ENCODE measurements at places on chromosomes 12 and 14.

DNA sequence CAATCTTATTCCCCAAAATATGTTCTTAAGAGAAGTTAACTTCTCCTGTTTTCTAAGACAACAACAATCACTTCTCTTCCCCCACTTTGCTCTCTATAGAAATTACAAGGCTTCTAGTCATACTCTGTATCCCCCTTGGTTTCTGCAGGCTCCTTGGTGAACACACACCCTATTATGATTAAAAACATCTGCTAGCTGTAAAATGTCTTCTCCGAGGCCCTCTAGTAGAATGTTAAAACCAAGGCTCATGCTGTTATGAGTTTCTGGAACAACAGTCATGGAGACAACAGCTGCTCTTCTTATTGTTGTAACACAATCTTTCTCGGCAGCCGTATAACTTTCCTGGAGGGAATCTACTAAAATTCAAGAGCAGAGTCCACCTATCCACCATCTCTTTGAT lies 397.5 kb upstream of the CCDC196 start:
- DNase-seq = no peak

- no peak for DNase-seq
Observed at GRCh38 chr12:94498073-94498472, 38.4 kb upstream of the CEP83 start.

DNA sequence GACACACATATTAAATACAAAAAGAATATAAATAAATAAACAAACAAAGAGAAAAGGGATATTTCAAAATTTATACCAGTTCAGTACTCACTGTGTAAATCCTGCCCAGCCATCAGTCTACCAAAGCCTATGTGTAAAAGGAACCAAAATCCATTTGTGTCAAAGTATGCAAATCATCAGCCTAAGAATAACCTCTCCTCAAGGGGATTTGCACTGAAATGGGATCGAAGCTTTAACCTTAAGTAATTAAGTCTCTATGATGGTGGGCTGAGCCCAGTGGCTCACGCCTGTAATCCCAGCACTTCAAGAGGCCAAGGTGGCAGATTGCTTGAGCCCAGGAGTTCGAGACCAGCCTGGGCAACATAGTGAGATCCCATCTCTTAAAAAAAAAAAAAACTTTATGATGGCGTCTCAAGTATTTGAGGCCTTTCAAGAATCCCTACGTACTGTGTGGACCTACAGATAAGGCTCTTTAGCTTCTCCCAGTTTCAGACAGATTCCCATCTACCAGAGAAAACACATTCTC lies 57.8 kb upstream of the METAP2 start:
- no peak for DNase-seq

- no peak for DNase-seq
Observed at GRCh38 chr12:85979641-85980040, 105.5 kb downstream of the NTS start.

DNA sequence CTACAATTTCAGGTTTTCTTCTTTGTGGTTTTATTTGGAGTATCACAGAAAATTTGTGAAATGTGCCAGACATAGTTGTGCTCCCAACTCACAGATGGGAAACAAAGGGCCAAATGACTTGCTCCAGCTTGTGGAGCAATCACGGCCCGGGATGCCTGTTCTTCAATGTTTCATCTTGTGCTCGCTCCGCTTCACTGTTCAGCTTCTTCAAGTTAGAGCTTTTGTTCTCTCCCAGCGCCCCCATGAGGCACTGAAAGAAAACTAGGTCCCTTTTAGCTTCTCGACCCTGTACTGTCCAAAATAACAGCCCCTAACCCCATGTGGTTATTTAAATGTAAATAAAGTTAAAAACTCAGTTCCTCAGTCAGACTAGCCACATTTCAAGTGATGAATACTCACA lies 187.9 kb upstream of the STXBP6 start:
- DNase-seq = no peak

- DNase-seq = no peak
Observed at GRCh38 chr12:22048351-22049041, 2.5 kb downstream of the CMAS start.

DNA sequence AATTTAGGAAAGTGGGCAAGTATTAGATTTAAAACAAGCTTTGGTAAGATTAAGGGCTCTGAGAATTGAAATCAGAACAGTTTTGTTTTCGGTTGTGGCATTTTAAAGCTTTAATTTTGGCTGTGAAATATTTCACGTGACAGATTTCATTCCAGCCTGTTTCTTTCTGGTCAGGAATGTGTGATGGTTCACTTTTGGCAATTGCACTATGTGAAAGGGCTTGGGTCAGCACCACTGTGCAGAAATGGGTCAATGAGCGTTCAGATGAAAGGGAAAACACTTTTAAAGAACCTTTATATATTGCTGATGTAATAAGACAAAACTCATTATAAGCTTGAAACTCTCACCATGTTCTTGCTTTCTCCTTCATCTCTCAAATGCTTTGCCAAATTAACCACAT lies 17.1 kb downstream of the NUBPL start:
- no peak for DNase-seq

DNA sequence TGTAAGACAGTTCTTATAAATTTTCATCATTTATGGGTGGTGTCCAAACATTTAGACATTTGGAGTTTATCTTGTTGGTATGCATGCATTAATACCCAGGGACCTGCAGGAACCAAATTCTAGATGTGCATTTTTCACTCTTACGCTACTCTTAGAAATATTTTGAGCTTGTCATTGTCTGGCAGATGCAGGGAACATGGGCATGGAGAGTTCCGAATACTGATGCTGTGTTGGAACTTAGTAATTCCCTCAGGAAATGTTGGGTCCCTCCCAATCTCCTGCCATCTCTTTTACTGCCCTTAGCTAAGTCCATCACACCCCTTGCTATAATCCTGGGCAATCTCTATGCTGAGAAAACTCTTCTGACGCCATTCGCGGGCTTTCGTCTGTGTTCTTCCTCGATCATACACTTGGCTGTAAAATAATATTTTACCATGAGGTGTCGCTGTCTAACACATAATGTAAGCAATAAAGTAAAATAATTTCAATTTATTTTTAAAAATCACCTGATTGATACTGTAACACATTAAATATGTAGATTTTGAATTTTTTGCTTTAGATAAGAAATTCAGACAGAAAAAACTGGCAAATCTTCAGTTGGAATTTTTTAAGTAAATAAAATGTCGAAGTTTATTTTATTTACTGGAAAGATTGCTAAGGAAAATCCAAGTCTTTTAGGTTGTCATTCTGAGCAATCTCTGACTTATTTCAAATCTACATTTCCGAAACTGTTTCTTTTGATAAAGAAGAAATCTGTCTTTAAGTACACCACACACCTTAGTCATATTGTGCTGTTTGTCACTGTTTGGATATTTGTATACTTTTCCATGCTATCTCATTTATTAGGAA lies 304.1 kb upstream of the SSTR1 start:
- DNase-seq = peak; percentile 10

DNA sequence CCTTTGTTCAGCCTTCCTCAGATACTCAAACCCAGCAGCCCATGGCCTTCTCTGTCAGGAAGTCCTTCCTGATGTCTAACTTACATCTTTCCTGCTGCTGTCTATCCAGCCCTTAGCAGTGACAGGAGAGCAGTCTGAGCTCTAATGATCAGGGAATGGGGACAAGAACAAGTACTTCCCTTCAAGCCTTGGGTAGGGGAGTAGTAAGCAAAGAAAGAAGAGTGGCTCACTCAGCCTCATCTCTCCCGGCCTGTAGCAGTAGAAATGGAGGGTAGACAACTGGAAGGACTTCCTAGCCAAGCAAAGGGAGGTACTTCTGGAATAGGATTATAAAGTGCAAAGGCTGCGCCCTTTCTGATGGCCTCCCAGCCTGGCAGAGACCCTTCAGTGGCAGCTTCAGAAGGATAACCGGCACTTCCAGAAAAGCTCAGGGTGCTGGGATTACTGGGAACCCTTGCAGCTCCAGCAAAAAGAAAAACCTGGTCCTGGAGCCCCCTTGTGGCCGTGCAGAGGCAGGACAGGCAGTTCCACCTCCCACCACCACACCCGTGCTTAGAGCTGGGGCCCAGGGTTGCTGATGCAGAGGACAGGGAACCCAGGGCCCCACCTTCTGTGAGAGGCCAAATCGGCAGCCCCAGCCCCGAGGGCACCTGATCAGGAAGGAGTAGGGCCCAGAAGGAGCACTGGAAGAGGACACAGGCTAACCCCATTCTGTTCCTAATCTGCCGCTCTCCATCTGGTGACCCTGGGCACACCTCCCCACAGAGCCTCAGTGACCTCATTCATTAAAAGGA lies 12.4 kb upstream of the SMUG1 start:
- peak; percentile 48 for DNase-seq

DNA sequence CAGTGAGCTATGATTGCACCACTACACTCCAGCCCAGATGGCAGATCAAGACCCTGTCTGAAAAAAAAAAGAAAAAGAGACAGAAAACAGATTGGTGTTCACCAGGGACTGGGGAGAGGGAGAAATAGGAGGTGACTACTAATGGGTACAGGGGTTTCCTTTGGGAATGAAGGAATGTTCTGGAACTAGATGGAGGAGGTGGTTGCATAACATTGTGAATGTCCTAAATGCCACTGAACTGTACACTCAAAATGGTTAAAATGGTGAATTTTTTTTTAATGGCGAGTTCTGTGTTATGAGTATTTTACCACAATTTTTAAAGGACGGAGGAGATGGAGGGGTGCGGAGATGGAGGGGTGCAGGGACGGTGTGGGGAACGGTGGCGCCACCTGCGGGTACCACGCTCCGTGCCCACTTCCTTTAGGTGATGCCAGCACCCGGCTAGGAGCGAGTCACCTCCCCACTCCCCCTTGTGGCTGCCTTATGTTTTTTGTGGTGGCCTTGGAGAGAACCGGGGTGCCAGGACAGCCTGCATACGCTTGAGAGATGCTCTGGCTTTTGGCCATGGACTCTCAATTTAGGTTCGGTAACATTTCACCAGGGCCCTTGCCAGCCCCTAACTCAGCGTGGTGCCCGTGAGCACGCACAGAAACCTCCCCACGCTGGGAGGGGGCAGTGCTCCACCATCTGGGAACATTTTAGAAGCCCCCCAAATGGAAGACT lies 16.1 kb downstream of the UBC start:
- no peak for DNase-seq

GRCh38 chr12:92213166-92213565 lies 67.5 kb upstream of the BTG1 start:
- DNase-seq = no peak

DNA sequence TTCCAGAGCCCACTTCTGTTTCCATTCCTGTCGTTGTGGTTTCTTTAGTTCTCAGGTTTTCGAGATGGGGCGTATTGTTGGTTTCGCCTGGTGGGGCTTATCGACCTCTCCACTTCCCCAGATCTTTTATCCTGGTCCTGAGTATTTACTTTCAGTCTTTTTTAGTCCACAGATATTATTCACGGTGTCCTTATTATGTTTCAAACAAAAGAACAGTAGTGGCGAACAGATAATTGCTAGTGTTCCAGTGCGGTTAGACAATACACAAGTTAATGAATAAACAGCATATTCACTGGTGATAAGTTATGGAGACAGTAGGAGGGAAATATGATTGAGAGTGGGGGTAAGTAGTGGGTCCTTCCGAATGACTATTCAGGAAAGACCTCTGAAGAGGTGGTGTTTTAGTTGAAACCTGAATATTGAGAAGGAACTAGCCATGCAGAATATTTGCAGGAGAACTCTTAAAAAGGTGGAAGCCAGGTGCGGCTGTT lies 668 bp downstream of the TMEM260 start:
- no peak for DNase-seq

GRCh38 chr14:54329082-54329695 lies 67.6 kb upstream of the CDKN3 start:
- no peak for DNase-seq

DNA sequence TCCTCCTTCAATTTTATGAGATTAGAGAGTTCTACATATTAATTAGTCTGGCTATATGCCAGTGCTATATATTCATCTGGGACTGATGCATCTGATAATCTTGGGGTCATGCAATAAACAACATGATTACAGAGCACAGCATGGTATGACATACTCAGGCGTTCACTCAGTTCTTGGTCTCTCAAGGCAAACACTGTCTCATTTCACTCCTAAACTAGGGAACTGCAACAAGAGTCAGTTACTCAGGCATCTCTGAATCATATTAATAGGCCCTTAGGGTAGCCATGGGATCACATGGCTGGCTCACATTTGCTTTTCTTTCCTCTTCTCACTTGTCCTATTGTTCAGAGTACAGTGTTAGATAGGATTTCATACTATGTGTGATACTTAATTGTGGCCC lies 91.8 kb upstream of the TMEM260 start:
- DNase-seq = no peak

- no peak for DNase-seq
Observed at GRCh38 chr12:89551747-89552146, 25.9 kb upstream of the POC1B start.

DNA sequence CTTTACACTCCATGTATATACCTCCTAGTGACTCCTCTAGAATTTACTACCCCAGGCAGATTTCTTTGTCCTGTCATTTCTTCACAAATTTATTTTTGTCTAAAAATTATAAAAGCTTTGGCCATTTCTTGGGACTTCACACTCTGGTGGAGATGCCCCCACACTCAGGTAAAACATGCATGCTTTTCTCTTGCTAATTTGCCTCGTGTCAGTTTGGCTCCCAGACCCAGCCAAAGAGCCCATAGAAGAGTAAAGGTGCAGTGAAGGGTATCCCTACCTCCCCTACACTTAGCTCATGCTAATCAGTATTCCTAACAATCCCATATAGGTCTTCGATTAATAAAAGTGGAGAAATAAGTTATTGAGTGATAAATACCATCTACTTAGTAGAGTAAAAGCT lies 256.5 kb upstream of the KRR1 start:
- no peak for DNase-seq

DNA sequence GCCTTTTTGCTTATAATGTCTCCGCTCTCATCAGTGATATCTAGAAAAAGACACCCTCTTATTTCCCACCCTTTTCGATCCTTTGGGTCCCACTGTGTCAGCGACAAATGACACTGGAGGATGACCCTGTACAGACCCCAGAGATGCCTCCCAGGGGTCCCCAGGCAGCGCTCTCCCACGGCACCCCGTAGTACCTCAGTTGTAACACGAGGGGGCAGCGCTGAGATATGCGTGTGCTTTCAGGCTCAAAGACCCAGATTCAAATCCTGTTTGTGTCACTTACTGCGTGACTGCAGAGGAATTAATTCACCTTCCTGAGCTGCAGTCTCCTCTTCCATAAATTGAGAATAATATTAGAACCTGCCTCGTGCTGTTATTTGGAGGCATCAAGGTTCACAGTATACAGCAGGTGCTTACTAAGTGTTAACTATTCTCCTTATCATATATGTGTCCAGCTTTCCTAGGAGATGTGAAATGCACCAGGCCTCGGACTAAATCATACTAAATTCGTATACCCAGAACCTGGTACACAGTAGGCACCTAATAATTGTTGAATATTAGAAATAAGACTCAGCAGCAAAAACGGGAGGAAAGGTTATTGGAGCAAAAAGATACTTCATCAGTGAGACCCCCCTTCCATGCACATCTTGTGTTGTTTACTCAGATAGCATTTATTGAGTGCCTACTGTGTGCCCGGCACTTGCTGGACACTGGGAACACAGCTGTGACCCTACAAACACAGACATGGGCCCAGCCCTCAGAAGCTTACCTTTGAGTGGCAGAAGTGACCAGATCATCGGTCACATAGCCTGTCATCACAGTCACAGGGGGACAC lies 99.9 kb downstream of the PHETA1 start:
- no peak for DNase-seq

All from AG04450 (cell line).